ENCODE measurements at places on chromosomes 12 and 14.

DNA sequence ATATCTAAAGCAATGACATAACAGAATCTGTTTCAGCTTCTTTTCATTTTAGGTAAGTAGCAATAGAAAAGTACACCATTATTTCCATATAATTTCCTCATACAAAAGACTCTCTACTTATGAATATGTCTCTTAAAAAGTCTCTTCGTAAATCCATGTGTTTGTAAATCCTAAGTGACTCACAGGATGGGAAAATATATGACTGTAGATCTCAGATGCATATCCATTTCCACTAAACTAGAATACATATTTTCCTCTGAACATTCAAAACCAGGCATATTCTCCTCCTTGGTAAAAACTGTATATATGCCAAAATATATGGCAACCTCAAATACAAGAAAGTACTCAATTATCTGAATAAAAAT is 93.6 kb downstream of the TXNDC16 start:
- DNase-seq, result no peak

DNA sequence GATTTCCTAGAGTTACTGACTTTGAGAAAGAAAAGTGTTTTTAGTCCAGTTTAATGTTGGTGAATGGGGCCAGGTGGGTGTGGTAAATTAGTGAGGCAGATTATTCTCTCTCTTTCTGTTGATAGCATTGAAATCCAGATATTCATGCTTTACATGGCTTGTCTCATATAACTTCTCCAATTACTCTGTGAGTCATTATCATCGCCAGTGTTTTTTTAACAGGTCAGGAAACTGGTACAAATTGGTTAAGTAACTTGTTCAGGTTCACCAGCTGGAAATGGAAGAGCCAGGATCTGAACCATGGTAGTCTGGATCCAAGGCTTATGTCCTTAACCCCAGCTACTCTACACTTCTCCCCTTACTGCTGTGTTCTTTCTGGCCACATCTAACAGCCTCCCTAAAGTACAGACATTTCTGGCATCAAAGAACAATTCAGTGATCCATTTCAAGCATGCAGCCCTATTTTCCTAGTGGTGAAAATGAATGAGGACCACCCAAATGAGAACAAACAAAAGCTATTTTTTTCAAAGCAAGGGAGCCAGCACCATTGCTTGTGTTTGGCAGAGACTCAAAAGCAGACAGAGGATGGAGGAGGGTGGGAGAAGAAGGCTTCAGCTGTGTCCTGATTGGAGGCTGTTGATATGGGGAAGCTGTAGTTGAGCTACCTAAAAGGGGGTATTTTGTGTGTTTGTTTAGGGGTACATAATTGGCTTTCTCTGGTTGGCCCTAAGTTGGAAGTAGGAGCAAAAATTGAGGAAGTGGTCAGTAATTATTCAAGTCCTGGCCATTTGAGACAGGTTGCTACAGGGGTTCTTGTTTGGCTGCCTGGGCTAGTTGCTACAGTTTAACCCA is 1.7 kb downstream of the IRAK3 start:
- no peak for DNase-seq

DNA sequence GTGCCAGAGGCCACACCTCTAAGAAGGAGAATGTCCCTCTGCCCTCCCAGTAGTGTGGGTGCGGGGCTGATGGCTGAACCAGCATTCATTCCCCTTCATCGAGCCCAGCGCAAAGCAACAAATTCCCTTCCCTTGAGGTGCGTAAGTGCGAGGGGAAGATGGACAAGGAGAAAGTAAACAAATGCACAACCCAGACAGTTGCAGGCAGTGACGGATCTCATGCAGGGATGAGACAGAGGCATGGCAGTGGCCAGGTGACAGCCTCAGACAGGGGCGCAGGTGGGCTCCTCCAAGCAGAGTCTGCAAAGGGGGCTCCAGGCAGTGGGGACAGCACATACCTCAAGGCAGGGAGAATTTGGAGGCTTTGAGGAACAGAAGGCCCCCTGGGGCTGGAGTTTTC is 2.3 kb upstream of the MYL2 start:
- no peak for DNase-seq

GRCh38 chr12:111093428-111094142 is 173.2 kb upstream of the MYL2 start:
- no peak for DNase-seq

- no peak for DNase-seq
These were observed 11.9 kb downstream of the PALS1 start for GRCh38 chr14:67253076-67253635.

DNA sequence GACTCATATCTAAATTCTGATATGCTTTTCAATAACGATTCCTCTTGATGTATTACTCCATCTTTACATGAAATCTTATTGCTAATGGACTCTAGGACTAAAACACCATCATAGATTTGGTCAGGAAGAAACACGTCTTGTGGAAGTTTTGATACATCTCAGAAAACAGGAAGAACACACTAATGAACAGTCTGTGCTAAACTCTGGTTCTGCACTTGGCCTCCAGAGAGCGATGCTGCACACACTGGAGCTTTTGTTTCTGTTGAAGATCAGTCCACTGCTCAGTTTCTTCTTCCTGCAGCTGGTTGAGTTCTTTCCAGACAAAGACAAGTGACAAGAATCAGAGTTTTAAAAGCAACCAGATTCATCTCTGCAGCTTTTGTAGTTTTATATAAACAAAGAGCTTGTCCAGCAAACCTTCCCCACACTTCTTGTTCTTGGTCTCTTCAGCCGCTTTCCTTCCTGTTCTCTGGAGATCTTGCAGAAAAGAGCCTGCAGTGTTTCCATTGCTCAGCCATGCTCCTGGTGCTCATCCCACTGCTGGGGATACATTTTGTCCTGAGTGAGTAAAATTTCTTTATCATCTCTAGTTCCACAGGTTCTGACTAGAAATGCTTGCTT is 229.1 kb upstream of the OR4E1 start:
- no peak for DNase-seq

- DNase-seq, result no peak
These were observed 400.5 kb downstream of the ADAMTS20 start for GRCh38 chr12:43151441-43151981.

GRCh38 chr14:78282437-78282836 is 112.3 kb downstream of the NRXN3 start:
- no peak for DNase-seq
